ENCODE measurements at places on chromosomes 5 and 9. TPM values are rescaled to one million over a fixed set of nuclear protein-coding genes. Genes with fewer than 3 reads are reported as not detected.
A peak's percentile ranks its signal among the peaks of the same experiment; 100 is the strongest.

- no peak overlapping the region for H3K27ac ChIP-seq
- peaks cover 24% of the 10 kb centered on the region for H3K4me1 ChIP-seq
- H3K36me3 ChIP-seq: no peaks in the 10 kb centered on the region
- peak; percentile 42 for DNase-seq
- no peaks in the 10 kb centered on the region for H3K27me3 ChIP-seq
Measured at GRCh38 chr5:153573326-153574033, 83.0 kb downstream of the GRIA1 start.

DNAI1 gene
- not detected for polyA plus RNA-seq

DNA sequence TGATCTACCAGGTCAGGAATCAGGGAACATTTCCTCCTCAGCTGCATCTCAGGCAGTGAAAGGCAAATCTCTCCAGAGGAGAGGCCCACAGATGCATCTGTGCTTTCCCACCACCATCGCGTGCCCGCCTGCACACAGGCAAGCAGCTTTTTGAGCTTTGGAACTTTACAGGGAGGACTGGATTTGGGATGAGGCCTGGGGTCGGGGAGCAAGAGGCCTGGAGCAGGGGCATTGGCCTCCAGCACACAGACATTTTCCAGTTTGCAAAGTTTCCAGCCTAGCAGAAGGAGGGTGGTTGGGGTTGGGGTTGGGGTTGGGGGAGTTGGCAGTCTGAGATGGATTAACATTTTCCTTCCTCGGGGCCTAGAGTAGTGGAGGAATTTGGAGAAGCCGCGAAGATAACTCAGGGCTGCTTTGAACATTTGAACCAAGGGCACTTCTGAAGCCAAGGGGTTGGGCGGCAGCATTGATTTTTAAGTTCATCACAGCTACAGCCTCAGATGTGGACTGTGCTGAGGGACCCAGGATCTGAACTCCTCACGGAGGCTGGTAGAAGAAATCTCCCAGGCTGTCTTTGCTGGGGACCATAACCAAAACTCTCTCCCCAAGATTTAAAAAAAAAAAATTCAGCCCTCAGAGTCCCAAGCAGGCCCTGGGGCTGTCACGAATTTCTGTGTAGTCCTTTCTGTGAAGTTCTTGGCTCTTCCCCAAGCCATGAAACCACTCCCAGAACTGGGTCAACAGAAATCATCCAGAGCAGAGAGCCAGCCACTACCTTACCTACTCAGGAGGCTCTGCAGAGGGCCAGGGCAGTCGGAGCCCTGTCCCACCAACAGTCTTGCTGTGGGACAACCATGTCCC lies 25.6 kb downstream of the C5orf15 start:
- no peaks in the 10 kb centered on the region for H3K36me3 ChIP-seq
- DNase-seq: peak; percentile 12
- H3K27me3 ChIP-seq: no peaks in the 10 kb centered on the region
- H3K4me1 ChIP-seq: no peaks in the 10 kb centered on the region

DNA sequence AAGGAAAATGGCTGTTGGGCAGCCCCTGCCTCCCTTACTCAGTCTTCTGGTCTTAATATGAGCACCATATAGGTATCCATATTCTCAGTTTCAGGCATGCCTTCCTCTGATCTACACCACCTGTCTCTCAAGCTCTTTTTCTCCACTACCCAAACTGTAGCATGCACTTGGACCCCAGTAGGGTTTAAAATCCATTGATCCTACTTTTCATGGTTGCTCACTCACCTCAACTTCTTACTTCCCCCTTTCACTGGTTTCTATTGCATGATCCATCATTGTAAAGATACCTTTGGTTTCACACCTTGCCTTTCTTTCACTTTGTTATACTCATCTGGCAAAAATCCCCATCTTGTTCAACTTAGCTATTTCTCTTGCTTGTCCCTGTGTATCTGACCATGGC lies 159.4 kb downstream of the KDM4C start:
- H3K36me3 ChIP-seq: no peaks in the 10 kb centered on the region
- H3K4me1 ChIP-seq: peaks cover 10% of the 10 kb centered on the region
- H3K27ac ChIP-seq: no peak overlapping the region
- no peaks in the 10 kb centered on the region for H3K27me3 ChIP-seq
- no peak for DNase-seq

DNA sequence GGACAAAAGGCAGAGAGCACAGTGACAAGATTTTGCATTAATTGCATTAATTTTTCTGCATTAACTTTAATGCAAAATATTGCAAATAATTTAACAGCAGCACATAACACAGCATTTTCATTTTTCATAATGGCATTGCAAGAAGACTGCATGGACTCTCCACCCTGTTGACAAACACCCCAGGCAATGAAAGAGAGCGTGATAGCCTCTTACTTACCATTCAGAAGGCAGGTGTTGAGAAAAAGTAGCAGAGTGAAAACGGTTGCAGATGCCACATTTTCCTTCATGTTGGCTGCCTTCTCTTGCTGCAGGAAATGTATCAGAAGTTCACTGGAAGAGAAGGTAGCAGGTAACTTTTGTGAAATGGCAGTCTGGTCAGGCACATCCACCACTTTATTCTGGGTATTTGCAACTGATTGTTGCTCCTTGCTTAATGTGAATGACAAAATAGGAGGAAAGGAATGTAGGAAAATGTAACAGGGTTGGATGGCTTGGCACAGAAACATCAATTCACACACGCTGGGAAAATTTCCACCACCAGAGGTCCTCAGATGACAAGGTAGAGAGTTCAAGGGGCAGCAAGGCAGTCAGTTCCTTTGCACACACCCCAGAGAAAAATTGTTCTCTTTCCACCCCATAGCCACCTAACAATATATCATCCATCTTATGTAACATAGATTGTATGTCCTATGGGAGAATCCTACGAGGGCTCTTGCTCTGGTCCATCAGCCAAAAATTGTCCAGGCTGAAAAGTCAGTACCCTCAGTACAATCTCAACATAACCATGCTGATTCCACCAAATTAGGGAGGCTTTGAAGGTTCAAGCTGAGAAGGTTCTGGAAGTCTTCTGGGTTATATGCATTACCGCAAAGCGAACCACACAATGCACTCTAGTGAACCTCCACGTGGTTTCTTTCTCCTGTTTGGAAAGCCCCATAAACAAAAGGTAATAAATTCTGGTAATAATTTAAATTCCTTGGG lies 41.9 kb upstream of the AGXT2 start:
- H3K4me1 ChIP-seq: peaks cover 19% of the 10 kb centered on the region
- no peaks in the 10 kb centered on the region for H3K27me3 ChIP-seq
- H3K27ac ChIP-seq: no peak overlapping the region
- peak; percentile 87 for DNase-seq
- 0 out of 2 replicates have a peak overlapping the region, but pooled peaks have one; percentile 32 for H3K4me3 ChIP-seq

DNA sequence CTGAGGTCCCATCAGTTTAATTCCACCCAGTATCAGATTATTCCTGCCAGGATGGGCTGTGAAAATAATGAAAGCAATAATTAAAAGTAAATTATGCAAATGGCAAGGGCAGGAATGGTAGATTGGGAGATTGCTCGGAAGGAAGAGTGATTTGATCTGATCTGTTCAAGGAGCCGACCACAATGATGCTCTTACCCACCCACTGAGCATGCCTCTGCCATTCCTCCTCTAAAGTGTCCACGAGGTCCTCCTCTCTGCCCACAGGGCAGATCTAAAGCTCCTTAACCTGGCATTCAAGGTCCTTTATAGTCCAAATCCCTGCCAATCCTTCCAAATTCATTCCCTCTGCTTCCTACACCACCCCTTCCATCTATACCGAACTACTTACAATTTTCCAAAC lies 147.8 kb downstream of the TTLL11 start:
- DNase-seq: peak; percentile 27
- no peaks in the 10 kb centered on the region for H3K27me3 ChIP-seq
- peak overlapping the region; percentile 5 for H3K4me3 ChIP-seq
- H3K27ac ChIP-seq: peak overlapping the region; percentile 66
- H3K36me3 ChIP-seq: no peaks in the 10 kb centered on the region
- peaks cover 31% of the 10 kb centered on the region for H3K4me1 ChIP-seq
